CD4-positive, alpha-beta T cell treated with Interleukin-4 for 4 hours (primary cell): ENCODE measurements at places on chromosomes 7 and 10.

GRCh38 chr10:82267014-82267413 lies 392.0 kb downstream of the NRG3 start:
- no peak for DNase-seq

DNA sequence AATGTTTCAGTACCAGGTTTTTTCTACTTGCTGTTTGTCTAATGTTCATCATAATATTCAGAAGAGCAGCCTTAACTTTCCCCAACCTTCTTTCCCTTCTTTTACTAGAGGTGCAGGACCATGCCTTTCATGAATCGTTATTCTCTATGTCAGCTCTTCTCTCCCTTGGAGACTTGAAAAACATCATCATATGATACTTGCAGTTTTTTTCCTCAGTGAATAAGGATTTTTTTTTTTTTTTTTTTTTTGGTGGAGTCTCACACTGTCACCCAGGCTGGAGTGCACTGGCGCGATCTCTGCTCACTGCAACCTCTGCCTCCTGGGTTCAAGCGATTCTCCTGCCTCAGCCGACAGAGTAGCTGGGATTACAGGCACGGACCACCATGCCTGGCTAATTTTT lies 30.1 kb downstream of the SMNDC1 start:
- no peak for DNase-seq

- DNase-seq = no peak
Observed at GRCh38 chr7:156376317-156376716, 264.3 kb upstream of the RNF32 start.

GRCh38 chr7:15650787-15651186 lies 35.7 kb downstream of the MEOX2 start:
- no peak for DNase-seq

- DNase-seq = no peak
Observed at GRCh38 chr10:128894641-128895040, 572.4 kb upstream of the MGMT start.

DNA sequence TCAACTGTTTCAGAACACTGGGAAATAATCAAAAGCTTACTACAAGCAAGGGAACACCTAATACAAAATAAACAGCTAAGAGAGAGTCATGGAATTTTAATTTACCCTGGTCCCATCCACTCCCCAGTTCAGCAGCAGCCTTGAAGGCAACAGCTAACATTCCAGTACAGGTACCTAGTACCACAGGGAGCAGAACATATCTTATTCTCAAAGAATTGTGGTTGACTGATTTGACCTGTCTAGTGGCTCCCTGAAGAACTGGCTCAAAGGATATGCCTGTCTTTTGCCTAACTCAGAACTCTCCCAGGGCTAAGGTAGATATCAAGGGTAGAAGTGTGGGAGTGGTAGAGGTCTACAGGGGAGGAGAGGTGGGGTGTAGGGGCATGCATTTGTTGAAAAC lies 32.3 kb downstream of the SMURF1 start:
- DNase-seq = no peak

DNA sequence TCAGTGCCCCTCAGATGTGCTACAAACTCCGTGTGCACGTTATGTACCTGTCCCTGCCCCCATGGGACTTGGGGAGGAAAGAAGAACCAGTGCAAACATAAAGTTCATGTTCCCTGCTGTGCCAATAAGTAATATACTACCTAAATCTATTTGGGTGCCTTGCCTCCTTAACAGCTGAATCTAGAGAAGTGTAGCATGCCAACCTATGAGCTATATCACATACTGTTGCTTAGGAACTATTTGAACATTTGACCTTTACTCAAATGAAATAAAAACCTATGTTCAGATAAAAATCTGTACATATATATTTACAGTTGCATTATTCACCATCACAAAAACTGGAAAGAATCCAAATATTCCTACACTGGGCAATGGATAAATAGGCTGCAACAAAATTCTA lies 9.8 kb downstream of the POT1 start:
- DNase-seq = no peak

DNA sequence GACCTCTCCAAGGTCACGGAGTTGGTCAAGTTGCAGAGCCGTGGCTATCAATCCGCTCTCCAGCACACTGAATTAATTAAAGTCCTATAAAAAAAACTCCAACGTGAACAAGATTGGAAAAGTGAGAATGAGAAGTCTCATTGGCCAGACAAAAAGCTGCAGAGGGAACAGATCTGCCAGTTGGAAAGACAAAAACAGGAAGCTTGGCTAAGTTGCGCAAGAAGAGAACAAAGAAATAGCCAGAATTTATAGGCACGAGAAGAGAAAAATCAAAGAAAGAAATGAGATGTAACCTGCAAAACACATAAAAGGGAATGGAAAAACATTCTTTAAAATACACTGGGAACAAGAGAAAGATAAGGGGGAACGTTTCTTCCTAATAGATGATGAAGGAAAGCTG lies 45.7 kb upstream of the CRTAC1 start:
- DNase-seq = no peak

GRCh38 chr7:69358163-69358821 lies 240.0 kb upstream of the AUTS2 start:
- DNase-seq = no peak

DNA sequence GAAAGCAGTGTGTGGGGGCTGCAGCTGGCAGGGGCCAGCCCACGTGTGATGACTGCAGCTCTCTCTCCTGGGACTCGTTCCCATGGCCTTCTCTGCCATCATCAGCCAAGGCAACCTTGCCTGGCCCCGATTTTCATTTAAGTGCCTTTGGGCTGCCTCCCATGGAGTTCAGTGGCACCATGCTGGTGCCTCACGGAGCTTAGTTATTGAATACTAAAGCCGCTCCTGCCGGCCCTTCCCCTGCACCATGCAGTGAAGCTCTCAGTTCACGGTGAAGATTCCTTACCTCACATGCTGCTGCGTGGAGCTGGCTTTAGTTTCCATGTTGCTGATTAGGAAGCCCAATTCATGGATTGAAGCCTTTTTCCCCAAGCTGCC lies 141.5 kb upstream of the EEPD1 start:
- no peak for DNase-seq

DNA sequence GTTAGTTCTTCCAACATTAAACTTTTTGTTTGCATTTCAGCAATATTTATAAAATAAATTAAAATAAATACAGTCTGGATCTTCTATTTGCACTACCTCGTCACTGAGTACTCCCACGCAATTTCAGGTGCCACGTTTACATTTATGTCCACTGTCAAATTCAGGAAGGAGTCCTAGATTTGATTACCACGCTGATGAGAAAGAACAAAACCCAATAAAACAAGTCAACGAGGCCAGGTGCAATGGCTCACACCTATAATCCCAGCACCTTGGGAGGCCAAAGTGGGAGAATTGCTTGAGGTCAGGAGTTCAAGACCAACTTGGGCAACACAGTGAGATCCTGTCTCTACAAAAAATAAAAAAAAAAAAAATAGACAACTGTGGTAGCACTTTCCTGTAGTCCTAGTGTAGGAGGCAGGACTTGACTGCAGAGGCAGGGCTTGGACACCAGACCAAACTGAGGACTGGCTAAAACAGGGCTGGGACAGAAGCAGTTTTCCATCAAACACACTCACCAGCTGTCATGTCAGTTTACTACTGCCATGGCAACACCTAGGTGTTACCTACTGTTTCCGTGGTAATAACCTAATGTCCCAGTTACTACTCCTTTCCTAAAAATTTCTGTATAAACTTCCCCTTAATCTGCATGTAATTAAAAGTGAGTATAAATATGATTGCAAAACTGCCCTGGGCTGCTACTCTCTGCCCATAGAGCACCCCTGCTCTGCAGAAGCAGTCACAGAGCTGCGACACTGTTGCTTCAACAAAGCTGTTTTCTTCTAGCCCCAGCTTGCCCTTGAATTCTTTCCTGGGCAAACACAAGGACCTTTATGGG lies 341.7 kb downstream of the PARD3 start:
- no peak for DNase-seq

DNA sequence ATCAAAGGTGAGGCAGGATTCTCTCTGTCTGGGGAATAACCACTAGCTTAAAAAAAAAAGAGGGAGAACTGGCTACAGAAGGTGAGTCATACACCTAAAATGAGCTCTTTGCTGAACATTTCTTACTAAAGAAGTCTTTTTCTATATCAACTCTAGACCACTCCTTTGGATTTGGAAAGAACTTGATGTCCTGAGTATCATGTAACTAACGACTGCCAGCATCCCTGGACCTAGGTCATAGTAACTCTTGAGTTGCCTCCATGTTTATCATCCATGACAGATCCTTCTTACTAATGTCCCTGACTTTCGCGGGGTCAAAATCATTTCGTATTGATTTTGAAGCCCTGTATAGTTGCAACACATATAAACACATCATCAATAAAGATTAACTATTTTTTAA lies 89.1 kb downstream of the CNOT4 start:
- DNase-seq = no peak

- DNase-seq = no peak
Observed at GRCh38 chr7:100991631-100992030, 22.3 kb downstream of the MUC12 start.

DNA sequence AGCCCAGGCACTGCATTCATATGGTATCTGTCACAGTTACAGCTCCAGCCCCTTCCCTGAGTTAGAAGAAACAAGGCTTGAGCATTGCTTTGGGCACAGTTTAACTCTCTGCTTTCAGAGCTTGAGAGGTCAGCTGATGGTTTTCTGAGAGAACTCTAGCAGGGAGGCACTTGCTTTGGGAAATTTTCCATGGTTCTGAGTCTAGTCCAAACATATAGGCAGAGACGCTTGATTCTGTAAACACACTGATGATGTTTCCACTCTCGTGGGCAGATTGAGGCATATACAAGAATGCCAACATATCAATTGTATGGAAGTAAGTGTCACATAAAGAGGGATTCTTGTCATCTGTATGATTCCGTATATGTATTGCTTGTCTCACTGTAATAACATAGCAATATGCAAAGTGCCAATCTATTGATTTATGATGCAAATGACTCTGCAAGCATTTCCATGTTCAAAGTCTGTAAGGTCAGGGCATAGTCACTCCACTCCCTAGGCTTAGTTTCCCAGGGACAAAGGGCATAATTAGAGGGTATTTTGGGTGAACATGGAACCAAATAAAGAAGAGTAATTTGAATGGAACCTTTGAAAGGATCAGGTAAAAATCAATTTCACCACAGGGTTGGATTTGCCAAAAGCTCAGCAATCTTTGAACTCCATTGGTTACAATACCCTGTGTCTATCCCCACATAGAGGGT lies 239.0 kb downstream of the INHBA start:
- no peak for DNase-seq

DNA sequence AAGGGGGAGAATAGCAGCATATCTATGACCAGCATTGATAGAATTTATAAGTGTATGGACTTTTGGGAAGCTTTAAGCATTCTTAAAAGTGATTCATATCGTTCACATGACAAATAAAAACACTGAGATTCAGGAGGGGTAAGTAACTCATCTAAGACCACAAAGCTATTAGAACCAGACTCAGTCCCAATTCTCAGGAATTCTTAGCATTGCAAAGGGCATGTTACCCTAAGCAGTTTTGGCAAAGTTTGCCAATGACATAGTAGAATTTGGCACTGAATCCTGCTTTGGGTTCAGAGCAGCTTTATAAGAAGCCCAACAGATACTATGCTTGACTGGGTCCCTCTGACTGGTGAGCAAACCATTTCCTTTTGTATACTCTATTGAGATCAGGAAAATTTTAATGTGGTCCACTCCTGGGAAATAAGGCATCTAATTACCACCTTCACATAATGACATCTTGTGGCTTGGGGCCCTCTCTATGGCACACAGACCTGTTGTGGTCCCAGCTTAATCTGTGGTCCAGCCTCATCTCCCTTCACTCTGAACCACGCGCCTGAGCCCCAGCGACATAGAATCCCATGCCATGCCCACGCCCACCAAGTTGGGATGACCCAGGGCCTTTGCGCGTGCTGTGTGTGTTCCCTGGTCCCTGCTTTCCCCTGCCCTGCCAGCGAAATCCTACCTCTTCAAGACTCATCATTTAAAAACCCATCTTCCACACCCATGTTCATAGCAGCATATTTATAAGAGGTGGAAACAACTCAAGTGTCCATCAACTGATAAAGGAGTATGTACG lies 37.5 kb upstream of the DOCK1 start:
- no peak for DNase-seq

GRCh38 chr7:127417346-127417745 lies 24.8 kb upstream of the ZNF800 start:
- peak; percentile 11 for DNase-seq

GRCh38 chr10:97724341-97724941 lies 10.9 kb downstream of the MARVELD1 start:
- DNase-seq = no peak

DNA sequence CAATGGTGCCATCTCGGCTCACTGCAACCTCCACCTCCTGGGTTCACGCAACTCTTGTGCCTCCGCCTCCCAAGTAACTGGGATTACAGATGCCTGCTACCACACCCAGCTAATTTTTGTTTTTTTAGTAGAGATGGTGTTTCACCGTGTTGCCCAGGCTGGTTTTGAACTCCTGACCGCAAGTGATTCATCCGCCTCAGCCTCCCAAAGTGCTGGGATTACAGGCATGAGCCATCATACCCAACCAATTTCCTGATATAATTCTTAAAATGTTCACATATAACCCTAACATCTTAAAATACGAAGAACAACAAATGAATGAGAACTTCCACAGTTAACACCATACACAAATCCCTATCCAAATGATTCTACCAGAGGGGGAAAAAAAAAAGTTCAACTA lies 31.2 kb downstream of the BAIAP2L1 start:
- DNase-seq = no peak

DNA sequence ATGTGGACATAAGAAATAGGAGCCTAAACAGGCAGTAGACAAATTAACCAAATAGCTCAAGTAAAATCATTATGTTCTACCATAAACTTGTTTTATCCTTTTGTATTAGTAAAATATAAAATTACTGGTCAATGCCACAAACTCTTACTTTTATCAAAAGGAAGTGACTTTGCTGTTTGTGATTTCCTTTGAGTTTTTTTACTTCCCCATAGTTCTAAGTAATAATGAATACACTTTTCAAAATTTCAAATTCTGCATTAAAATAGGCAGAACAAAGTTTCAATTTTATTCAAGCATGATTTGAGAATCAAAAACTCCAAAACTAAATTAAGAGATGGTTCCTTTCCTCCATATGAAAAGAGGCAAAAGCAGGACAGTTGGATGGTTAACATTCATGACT lies 139.7 kb upstream of the ABCB5 start:
- no peak for DNase-seq

- DNase-seq = no peak
Observed at GRCh38 chr10:113751181-113751732, at the start of gene PLEKHS1. TSS of gene PLEKHS1 (plus strand) at chr10:113751682. CDS start at chr10:113755278, 3,596 bp downstream.

DNA sequence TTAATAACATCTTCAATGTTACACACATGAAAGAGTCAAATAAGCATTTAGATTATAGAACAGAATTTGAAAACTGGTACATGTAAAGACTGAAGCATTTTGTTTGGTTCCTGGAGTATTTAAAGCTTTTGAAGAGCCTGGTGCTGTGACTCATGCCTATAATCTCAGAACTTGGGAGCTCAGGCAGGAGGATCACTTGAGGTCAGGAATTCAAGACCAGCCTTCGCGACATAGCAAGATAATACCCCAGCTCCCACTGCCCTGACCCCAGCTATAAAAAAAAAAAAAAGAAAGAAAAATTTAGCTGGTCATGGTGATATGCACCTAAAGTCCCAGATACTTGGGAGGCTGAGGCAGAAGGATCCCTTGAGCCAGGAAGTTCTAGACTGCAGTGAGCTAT lies 87.8 kb downstream of the HDAC9 start:
- DNase-seq = no peak

GRCh38 chr10:34333513-34333912 lies 481.6 kb downstream of the PARD3 start:
- no peak for DNase-seq

- peak; percentile 20 for DNase-seq
Observed at GRCh38 chr7:130242198-130243014, 24.3 kb upstream of the CPA2 start.
